Endothelial cell of coronary artery (primary cell): ENCODE measurements at places on chromosomes 4 and X. TPM values are rescaled to one million over a fixed set of nuclear protein-coding genes. Genes with fewer than 3 reads are reported as not detected.

The ETDB gene
- not detected in 2 replicates for total RNA-seq

The ADGRG2 gene
- total RNA-seq: 0.09 TPM in 1 of 2 replicates, not detected in the other

The HS6ST2 gene
- total RNA-seq: 0.09 and 0.36 TPM in 2 replicates

The MTTP gene
- 0.09 TPM in 1 of 2 replicates, not detected in the other for total RNA-seq

The VCX gene
- total RNA-seq: not detected in 2 replicates

The ASB9 gene
- total RNA-seq: 7.6 and 14.4 TPM in 2 replicates

The IL1RAPL1 gene
- 0.19 and 1.9 TPM in 2 replicates for total RNA-seq

The ANOS1 gene
- total RNA-seq: 0.28 and 0.54 TPM in 2 replicates

The UCP1 gene
- total RNA-seq: not detected in 2 replicates

The FOXR2 gene
- total RNA-seq: not detected in 2 replicates

The GIMD1 gene
- total RNA-seq: not detected in 2 replicates

The MGAT4D gene
- total RNA-seq: not detected in 2 replicates

The HEPH gene
- 0.18 and 0.47 TPM in 2 replicates for total RNA-seq

The RGN gene
- 0.27 and 0.66 TPM in 2 replicates for total RNA-seq

The ANKRD50 gene
- total RNA-seq: 68.3 and 160 TPM in 2 replicates

The HSFX4 gene
- not detected in 2 replicates for total RNA-seq

The CDX4 gene
- not detected in 2 replicates for total RNA-seq

The DLG3 gene
- 2.2 and 2.6 TPM in 2 replicates for total RNA-seq

The CPZ gene
- total RNA-seq: 1.2 TPM in 1 of 2 replicates, not detected in the other

The ADH1C gene
- not detected in 2 replicates for total RNA-seq

The CNOT6L gene
- 20.8 and 30.6 TPM in 2 replicates for total RNA-seq

The SERPINA7 gene
- not detected in 2 replicates for total RNA-seq

The TMEM144 gene
- 6.0 and 6.4 TPM in 2 replicates for total RNA-seq

The DCAF16 gene
- 17.0 and 20.0 TPM in 2 replicates for total RNA-seq

The ERAS gene
- not detected in 2 replicates for total RNA-seq

The TMEM255A gene
- total RNA-seq: under 0.01 TPM in 1 of 2 replicates, not detected in the other

The LRAT gene
- under 0.01 TPM in 1 of 2 replicates, not detected in the other for total RNA-seq

The PDE5A gene
- total RNA-seq: 2.6 and 11.1 TPM in 2 replicates

The DKK2 gene
- 0.09 and 1.7 TPM in 2 replicates for total RNA-seq

The AKAP14 gene
- total RNA-seq: not detected in 2 replicates

The ASMT gene
- not detected in 2 replicates for total RNA-seq

The SH3TC1 gene
- total RNA-seq: 128 and 131 TPM in 2 replicates

The SASH3 gene
- total RNA-seq: not detected in 2 replicates

The AFAP1 gene
- total RNA-seq: 51.8 and 110 TPM in 2 replicates

The SH2D1A gene
- not detected in 2 replicates for total RNA-seq

The CXCL5 gene
- 0.09 and 0.19 TPM in 2 replicates for total RNA-seq

The SLC4A4 gene
- total RNA-seq: under 0.01 and 0.66 TPM in 2 replicates

The MSX1 gene
- total RNA-seq: 3.5 and 3.6 TPM in 2 replicates

The SAGE1 gene
- not detected in 2 replicates for total RNA-seq

The VCX2 gene
- not detected in 2 replicates for total RNA-seq

The FRG2 gene
- total RNA-seq: not detected in 2 replicates

The PGAM4 gene
- total RNA-seq: not detected in 2 replicates

The ART3 gene
- under 0.01 TPM in 1 of 2 replicates, not detected in the other for total RNA-seq

The CENPVL2 gene
- total RNA-seq: not detected in 2 replicates
